ENCODE measurements at places on chromosomes 6 and 20.

- no peak for DNase-seq
Measured at GRCh38 chr20:44728801-44729443, 13.8 kb downstream of the CCN5 start.

- no peak for DNase-seq
Measured at GRCh38 chr6:88890860-88891845, 72.3 kb downstream of the RNGTT start.

DNA sequence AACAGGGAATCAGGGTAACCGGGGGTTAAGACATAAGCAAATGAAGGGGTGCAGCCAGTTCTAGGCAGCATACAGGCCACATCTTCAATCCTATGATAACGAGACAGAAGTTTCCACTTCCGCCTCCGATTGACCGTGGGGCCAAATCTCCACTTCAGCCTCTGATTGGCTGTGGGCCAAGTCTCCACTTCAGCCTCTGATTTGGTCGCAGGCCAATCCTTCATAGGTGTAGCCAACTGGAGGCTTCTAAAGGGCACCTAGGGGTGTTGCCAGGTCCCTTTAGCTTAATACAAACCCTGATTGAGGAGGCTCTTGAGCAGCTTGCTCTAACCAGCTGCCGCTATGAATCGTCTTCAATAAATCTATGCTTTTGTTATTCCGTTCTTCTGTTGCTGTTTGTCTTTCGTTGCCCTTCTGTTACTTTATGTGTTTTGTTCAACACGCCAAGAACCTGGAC is 2.1 kb upstream of the ERGIC3 start:
- DNase-seq = peak; percentile 36

GRCh38 chr6:11653028-11653583 is 115.6 kb downstream of the TMEM170B start:
- DNase-seq = peak; percentile 50

GRCh38 chr6:150928882-150929281 is 63.4 kb downstream of the MTHFD1L start:
- DNase-seq = no peak

Measured in activated CD4-positive, alpha-beta T cell treated with anti-CD3 and anti-CD28 coated beads, Interleukin-2, Interleukin-4, amounts not matched to agents 100 ng/mL and 50 ng/mL, durations not matched to agents 16 hours and 8 hours (primary cell).